ENCODE measurements at places on chromosomes 1 and 21. TPM values are rescaled to one million over a fixed set of nuclear protein-coding genes. Genes with fewer than 3 reads are reported as not detected.

Gene SEC16B
- 0.76 TPM for total RNA-seq

Gene SPATA1
- 2.3 TPM for total RNA-seq

Gene DPT
- 1.1 TPM for total RNA-seq

Gene MYBPH
- not detected for total RNA-seq

DNA sequence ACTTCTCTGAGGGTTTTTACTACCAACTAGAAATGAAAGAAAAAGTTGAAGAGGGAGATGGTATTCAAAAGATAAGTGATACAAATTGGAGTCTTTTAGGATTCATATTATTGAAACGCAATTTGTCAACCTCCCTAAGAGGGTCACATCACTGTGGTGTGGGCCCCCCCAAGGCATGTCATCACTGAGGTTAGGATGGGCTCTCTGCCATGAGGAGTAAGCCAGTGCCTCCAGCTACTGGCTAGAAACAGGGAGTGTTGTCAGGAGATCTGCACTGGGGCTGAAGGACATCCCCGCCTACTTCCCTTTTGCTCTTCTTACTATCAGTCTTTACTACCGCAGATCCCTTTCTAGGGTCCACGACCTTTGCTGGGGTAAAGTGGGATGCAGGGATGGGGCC is 25.9 kb downstream of the ITSN1 start:
- H3K4me3 ChIP-seq, result no peak overlapping the region
- no peaks in the 10 kb centered on the region for H3K27me3 ChIP-seq
- H3K27ac ChIP-seq, result no peak overlapping the region
- peaks cover 3% of the 10 kb centered on the region for H3K36me3 ChIP-seq
- DNase-seq, result no peak

DNA sequence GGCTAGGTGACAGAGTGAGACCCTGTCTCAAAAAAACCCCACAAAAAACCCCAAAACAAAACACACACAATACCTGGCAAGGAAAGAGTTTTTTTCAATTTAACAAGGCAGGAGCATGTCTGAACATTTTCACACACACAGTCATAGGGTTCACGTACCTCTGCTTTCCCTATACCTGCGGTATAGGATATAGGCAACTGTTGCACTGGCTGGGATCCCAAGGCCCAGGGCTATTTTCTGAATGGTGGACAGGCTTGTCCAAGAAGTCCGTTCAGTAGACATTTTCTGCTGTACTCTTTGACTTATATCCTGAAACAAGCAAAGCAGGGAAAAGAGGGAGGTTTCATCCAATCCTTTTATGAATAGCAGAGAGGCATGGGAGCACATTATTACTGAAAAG is 7.6 kb downstream of the TDRKH start:
- H3K27ac ChIP-seq, result no peak overlapping the region
- peaks cover 8% of the 10 kb centered on the region for H3K27me3 ChIP-seq
- H3K4me1 ChIP-seq, result no peaks in the 10 kb centered on the region
- H3K4me3 ChIP-seq, result no peak overlapping the region
- peaks cover 2% of the 10 kb centered on the region for H3K36me3 ChIP-seq
- DNase-seq, result no peak

DNA sequence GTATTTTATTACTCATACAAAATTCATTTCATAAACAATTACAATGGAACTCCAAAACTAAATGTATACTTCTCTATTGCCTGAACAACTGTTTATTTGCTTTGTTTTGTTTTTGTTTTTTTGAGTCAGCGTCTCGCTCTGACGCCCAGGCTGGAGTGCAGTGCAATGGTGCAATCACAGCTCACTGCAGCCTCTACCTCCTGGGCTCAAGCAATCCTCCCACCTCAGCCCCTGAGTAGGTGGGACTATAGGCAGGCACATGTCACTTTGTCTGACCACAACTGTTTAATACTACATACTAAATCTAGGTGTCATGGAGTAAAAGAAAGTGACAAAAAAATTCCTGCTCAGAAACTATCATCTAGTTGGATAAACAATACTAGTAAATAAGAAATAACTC is 49.3 kb downstream of the RAB3GAP2 start:
- no peak overlapping the region for H3K4me3 ChIP-seq
- peaks cover 3% of the 10 kb centered on the region for H3K4me1 ChIP-seq
- DNase-seq, result no peak
- H3K36me3 ChIP-seq, result peaks cover 11% of the 10 kb centered on the region

DNA sequence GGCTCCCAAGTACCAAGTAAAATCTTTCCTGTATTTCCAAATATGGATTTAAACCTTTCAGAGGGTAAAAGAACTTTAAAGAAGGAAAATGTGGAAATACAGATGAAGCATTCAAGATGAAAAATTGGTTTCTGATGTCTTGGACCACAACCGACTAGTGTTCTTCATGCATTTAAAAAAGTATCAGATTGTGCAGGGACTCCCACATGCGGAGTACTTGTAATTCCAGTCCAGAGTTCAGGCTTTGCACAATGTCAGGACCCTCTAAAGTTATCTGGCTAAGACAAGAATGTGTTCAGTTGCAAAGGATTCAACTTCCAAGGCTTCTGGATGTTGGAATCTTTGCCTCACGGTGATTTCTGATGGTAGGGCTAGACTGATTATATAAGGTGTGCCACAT is 66.7 kb downstream of the RGL1 start:
- DNase-seq, result no peak
- peaks cover 29% of the 10 kb centered on the region for H3K36me3 ChIP-seq
- H3K4me1 ChIP-seq, result peaks cover 57% of the 10 kb centered on the region
- no peak overlapping the region for H3K4me3 ChIP-seq
- H3K27me3 ChIP-seq, result no peaks in the 10 kb centered on the region
- H3K27ac ChIP-seq, result peak overlapping the region; percentile 61

DNA sequence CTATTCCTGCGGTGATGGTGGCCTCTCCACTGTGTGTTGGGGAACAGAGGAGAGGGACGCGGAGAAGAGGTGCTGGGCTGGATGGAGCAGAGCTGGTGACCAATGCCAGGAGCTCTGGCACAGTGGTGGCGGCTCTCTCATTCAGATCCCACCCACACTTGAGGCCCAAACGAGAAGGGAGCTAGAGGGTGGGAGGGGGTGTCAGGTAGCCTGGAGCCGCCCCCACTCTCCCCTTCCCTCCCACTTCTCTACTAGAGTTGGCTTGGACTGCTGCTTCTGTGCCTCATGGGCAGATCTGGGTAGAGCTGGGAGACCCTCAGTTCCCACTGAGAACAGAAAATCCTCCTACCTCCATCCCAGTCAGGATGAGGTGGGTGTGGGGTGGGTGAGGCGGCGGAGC is 3.5 kb downstream of the TTC39A start:
- no peak overlapping the region for H3K4me3 ChIP-seq
- no peaks in the 10 kb centered on the region for H3K27me3 ChIP-seq
- no peaks in the 10 kb centered on the region for H3K36me3 ChIP-seq
- no peak overlapping the region for H3K27ac ChIP-seq
- peaks cover 40% of the 10 kb centered on the region for H3K4me1 ChIP-seq
- no peak for DNase-seq

- no peak overlapping the region for H3K27ac ChIP-seq
- H3K27me3 ChIP-seq, result no peaks in the 10 kb centered on the region
- no peaks in the 10 kb centered on the region for H3K36me3 ChIP-seq
- no peak for DNase-seq
- no peaks in the 10 kb centered on the region for H3K4me1 ChIP-seq
- no peak overlapping the region for H3K4me3 ChIP-seq
Observed at GRCh38 chr1:228957535-228957934, 222.3 kb downstream of the RHOU start.

- no peaks in the 10 kb centered on the region for H3K36me3 ChIP-seq
- no peak overlapping the region for H3K4me3 ChIP-seq
- H3K27me3 ChIP-seq, result peaks cover 7% of the 10 kb centered on the region
- H3K4me1 ChIP-seq, result peaks cover 6% of the 10 kb centered on the region
- no peak for DNase-seq
Observed at GRCh38 chr21:33865996-33866575, 49.5 kb downstream of the ATP5PO start.

All from osteocyte (in vitro differentiated cells).